Caki2 (cell line): ENCODE measurements at places on chromosomes 13 and 19. TPM values are rescaled to one million over a fixed set of nuclear protein-coding genes. Genes with fewer than 3 reads are reported as not detected.

- DNase-seq, result no peak
Measured at GRCh38 chr13:37023871-37024270, 23.3 kb downstream of the EXOSC8 start.

PSG7 gene
- not detected in 2 replicates for total RNA-seq

DNA sequence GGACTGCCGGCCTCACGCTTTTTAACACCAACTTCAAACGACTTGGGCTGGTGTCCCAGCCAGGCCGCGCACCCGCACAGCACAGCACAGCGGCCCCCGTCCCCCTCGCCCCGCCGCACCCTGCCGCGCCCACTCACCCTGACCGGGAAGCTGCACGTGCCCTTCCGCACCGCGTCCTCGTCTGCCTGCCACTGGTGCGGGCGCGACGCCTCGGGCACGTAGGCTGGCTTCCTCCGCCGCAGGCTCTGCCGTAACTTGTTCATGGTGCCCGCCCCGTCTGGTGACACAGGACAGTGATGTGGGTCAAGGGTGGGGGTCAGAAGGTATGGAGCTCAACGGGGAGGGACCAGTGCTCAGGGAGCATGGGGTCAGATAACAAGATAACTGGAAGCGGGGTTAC lies 6.2 kb downstream of the NUMBL start:
- DNase-seq, result no peak

DNA sequence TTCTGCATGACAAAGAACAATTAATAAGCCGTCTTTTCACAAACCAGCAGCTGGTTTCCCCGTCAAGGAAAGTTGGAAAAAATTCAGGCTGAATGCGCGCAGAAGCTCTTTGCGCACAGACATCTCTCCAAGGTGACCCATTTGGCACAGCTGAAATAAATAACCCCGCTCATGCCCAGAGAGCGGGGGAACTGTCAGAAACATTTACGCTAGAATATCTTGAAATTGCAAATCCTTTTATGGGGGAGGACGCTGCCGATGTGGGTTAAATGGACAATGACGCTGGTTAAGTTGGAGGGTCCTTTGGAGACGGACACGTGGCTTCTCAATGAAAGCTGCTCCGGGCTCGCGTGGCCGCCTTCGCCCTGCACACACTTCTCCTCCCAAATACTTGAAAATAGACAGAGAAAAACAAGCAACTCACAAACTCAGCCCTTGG lies 30.6 kb downstream of the GSX1 start:
- DNase-seq, result no peak

DNA sequence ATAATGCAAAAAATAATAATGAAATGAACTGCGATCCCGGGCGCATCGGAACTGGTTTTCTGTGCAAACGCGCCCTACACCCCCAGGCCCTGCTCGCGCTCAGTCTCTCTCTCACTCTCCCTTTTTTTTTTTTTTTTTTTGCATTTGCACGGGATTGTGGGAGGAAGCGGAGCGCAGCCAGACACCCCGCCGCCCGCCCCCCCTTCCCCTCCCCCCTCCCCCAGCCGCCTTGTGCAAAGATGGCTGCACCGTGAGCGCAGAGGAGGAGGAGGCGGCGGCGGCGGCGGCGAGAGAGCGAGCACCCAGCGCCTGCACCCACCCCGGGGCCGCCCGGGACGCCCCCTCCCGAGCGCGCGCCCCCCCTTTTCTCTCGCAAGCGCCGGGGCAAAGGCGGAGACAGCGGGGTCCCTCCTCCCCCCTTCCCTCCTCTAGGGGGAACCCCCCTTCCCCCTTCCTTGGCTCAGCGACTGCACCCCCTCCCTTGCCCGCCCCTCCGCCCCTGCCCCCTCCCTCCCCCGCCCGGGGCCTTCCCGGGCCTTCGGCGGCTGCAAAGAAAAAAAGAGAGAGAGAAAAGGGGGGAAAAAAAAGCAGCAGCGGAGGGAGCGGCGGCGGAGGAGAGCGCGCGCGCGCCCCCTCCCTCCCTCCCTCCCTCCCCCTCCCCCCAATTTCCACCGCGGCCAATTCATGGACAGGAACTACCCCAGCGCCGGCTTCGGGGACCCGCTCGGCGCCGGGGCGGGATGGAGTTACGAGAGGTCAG lies at the start of gene PRR12:
Gene PRR12, plus strand, starts transcription at position 212 of the 760 bp plus-strand sequence. Its CDS starts 473 bp downstream, at position 685.
- DNase-seq, result peak; percentile 84

GALP gene
- total RNA-seq, result not detected in 2 replicates

- no peak for DNase-seq
Measured at GRCh38 chr19:8445488-8446001, 770 bp downstream of the HNRNPM start.

- no peak for DNase-seq
Measured at GRCh38 chr13:42266473-42266872, 5.5 kb upstream of the AKAP11 start.

- no peak for DNase-seq
Measured at GRCh38 chr13:50014386-50014785, 858 bp upstream of the KCNRG start.

DNA sequence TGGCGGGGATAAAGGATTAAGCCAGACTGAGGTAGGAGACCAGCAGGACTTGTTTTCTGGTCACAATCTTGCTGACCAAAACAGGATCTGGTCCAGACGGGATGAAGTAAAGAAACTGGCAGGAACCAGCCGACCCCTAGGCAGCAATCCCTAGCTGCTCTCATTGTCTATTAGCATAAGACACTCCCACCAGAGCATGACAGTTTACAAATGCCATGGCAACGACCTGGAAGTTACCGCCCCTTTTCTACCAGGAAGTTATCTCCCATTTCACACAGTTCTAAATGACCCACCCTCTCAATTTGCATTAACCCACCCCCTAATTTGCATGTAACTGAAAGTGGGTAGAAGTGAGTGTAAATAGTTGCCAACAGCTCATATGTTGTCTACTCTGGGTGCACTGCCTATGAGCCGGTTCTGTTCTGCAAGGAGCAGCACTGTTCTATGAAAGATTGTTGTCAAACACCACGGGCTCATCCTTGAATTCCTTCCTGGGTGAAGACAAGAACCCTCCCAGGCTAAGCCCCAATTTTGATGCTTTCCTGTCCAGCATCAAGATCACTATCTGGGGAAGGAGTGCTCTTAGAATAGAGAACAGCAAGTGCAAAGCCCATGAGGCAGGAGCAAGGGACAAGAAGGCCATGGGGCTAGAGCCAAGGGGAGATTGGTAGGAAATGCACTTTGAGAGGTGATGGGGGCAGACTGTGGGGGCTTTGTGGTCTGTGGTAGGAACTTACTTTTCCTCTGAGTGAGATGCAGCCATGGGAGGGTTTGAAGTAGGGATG lies 13.9 kb upstream of the FBXO27 start:
- DNase-seq, result peak; percentile 89

- DNase-seq, result no peak
Measured at GRCh38 chr13:25181597-25181996, 9.5 kb upstream of the AMER2 start.

- DNase-seq, result no peak
Measured at GRCh38 chr19:46341937-46342336, 5.0 kb upstream of the PPP5C start.

GRCh38 chr19:55459950-55460657 lies 1.3 kb downstream of the ISOC2 start:
- DNase-seq, result no peak

- no peak for DNase-seq
Measured at GRCh38 chr13:75993241-75993640, 357.1 kb downstream of the LMO7 start.

OR7D2 gene
- total RNA-seq, result not detected in 2 replicates

SLAIN1 gene
- total RNA-seq, result 1.8 and 5.3 TPM in 2 replicates

IGFL3 gene
- not detected in 2 replicates for total RNA-seq

TMEM255B gene
- total RNA-seq, result 0.09 TPM in 1 of 2 replicates, not detected in the other

- no peak for DNase-seq
Measured at GRCh38 chr19:34274827-34275625, 20.7 kb downstream of the GARRE1 start.

LYPD5 gene
- 9.5 TPM in 1 of 2 replicates, not detected in the other for total RNA-seq

GRCh38 chr19:45254044-45254531 lies 3.0 kb downstream of the MARK4 start:
- DNase-seq, result no peak

WDR87 gene
- not detected in 2 replicates for total RNA-seq

- DNase-seq, result no peak
Measured at GRCh38 chr19:28445826-28446225, 767.1 kb downstream of the UQCRFS1 start.
